ENCODE measurements at places on chromosomes 5 and 9.

DNA sequence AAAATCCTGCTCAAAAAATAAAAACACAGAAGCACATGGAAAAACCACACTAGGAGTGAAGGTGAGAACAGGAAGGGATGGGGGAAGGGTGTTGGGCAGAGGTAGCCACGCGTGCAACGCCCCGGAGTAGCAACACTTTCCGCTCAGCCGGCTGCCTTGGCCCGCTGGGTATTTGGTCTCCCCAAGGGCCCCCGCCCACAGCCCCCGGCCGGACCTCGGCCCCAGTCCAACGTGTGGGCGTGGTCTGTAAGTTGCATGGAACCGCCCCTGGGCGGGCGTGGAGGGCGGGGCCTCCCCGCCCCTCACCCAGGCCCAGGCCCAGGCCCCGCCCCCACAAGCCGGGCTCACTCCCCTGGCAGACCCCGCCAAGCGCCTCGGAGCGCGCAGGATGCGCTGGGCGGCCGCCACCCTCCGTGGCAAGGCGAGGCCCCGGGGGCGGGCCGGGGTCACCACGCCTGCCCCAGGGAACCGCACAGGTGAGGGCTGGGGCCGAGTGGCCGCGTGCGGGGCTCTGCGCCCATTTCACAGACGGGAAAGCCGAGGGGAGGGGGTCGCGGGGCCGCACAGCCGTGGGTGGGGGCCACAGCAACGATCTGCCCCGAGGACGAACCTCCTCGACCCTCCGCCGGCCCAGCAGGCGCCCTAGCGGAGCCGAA, at the start of gene SUSD3:
Gene SUSD3, plus strand, starts transcription at position 347 of the 656 bp plus-strand sequence. Its CDS starts 42 bp downstream, at position 389.
- DNase-seq, result no peak

- DNase-seq, result no peak
Measured at GRCh38 chr5:147568710-147569406, 59.0 kb upstream of the DPYSL3 start.

DNA sequence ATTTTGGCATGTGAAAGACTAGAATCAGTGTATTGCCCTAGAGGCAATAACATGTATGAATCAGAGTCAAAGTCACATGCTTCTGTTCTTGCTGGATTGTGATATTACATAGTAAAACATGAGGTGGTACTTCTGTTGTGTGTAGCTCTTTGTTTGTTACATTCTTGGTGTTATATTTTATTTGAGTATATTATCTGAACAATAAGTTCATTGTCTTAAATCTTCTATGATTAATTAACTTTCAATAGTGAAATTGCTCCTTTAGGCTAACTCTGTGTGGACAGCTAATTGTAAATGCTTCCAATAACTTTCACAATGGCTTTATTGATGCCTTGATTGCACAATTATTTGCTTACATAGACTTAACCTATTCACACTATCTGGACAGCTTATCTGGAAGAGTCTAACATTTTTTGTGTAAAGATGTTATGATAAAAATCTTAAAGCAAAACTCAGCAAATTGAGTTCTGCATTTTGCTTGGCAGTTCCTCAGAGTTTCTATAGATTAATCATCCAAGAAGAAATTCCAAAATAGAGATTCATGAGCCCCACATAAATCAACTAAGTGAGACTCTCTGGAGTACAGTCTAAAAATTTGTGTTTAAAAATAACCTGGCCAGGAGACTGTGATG, 239.6 kb upstream of the TUSC1 start:
- DNase-seq, result no peak

GRCh38 chr5:116009806-116010205, 22.5 kb upstream of the ARL14EPL start:
- no peak for DNase-seq

- no peak for DNase-seq
Measured at GRCh38 chr9:134367791-134368490, 41.7 kb downstream of the RXRA start.

- no peak for DNase-seq
Measured at GRCh38 chr5:145708169-145708568, 127.0 kb downstream of the PRELID2 start.

- DNase-seq, result no peak
Measured at GRCh38 chr5:135971701-135972100, 16.9 kb upstream of the LECT2 start.

- DNase-seq, result no peak
Measured at GRCh38 chr5:138230261-138230660, 17.1 kb upstream of the CDC23 start.

- no peak for DNase-seq
Measured at GRCh38 chr5:5906778-5907177, 471.6 kb downstream of the MED10 start.

GRCh38 chr9:75152416-75152815, 64.1 kb downstream of the OSTF1 start:
- DNase-seq, result no peak

- no peak for DNase-seq
Measured at GRCh38 chr9:93905473-93906133, 49.6 kb downstream of the BARX1 start.

- no peak for DNase-seq
Measured at GRCh38 chr9:137136881-137137607, 1.9 kb upstream of the GRIN1 start.

DNA sequence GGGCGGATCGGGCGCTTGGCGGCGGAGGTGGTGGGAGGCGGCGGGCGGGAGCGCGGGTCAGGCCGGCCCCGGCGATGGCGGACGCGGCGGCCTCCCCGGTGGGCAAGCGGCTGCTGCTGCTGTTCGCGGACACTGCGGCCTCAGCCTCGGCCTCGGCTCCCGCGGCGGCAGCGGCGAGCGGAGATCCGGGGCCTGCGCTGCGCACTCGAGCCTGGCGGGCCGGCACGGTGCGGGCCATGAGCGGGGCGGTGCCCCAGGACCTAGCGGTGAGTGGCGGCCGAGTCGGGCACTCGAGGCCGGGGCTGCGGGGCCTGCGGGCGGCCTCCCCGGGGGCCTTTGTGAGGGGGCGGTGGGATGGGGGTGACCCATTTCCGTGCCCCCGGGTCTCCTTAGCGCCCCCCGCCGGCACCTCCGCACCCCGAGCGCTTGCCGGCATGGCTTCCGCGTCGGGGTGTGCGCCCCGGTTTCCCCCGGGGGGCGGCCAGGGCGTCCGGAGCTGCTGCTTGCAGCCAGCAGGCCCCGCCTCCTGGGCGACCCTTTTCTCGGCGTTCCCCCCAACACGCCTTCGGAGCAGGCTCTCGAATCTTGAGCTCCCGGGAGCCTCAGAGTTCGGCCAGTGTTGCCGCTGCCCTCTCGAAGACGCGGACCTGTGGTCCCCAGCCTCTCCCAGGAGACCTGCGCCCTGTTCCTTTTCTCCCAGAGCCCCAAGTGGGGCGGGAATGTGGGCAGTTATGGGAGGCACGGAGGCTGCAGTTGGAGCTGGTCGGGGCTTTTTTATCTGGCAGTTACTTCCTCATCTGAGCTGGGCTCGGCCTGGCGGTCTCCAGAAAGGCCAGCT, 456 bp downstream of the KDM3B start:
- DNase-seq, result no peak

DNA sequence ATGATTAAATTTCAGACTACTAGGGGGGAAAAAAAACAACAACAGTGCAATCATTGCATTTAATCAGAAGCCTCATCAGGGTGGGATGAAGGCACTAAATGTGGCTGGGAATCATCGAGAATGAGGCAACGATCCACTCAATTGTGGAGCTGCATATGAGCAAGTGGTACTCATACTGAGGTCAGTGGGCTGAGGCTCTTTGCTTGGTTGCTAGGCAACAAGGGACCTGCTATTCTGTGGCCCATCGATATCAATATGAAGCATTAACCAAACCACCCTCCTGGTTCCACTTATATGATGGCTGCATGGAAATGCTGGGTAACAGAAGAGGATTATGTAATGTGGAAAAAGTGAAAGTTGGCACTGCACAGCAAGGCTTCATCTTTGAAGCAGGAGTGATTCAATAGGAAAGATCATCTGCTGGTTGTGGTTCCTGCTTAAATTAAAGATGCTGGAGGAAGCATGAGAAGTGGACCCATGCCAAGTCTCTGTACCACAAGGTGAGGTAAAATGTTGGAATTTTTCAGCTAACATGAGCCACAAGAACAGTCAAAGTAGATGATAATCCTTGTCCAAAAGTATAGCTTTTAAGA, 159.8 kb upstream of the HMHB1 start:
- no peak for DNase-seq

- no peak for DNase-seq
Measured at GRCh38 chr9:133935328-133936005, 56.7 kb downstream of the VAV2 start.

GRCh38 chr5:127006744-127007143, 23.6 kb downstream of the MARCHF3 start:
- no peak for DNase-seq

- no peak for DNase-seq
Measured at GRCh38 chr5:73284985-73285384, 112.0 kb downstream of the TMEM174 start.

DNA sequence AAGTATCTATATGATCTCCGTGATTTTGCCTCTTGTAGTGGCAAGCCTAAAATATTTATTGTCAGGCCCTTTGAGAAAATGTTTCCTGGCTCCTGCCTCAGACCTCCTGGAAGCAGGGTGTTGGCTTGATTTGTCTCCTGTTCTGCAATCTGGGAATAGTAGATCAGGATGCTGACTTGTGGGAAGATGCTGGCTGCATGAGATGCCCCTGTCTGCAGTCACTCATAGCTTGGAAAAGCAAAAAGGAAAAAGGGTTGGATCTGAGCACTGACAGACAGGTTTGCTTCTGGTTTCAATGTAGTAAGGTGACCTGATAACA, 16.7 kb downstream of the TJP2 start:
- DNase-seq, result no peak

DNA sequence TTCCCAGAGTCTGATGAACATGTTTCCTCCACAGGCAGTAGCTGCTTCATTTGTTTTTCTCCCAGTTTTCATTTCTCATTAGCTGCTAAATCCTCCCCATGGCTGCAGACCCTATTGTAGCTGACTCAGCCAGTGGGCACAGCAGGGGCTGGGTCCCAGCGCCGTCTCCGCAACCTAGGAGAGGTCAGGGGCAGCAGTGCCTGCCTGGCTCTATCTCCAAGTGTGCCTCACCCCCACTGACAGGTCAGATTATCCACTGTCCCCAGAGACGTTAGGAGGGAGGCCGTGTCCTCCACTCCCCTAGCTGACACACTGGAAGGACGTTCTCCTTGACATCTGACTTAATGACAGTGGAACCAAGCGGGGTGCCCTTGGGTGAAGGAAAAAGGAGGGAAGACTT, 31.1 kb downstream of the KCNIP1 start:
- no peak for DNase-seq

DNA sequence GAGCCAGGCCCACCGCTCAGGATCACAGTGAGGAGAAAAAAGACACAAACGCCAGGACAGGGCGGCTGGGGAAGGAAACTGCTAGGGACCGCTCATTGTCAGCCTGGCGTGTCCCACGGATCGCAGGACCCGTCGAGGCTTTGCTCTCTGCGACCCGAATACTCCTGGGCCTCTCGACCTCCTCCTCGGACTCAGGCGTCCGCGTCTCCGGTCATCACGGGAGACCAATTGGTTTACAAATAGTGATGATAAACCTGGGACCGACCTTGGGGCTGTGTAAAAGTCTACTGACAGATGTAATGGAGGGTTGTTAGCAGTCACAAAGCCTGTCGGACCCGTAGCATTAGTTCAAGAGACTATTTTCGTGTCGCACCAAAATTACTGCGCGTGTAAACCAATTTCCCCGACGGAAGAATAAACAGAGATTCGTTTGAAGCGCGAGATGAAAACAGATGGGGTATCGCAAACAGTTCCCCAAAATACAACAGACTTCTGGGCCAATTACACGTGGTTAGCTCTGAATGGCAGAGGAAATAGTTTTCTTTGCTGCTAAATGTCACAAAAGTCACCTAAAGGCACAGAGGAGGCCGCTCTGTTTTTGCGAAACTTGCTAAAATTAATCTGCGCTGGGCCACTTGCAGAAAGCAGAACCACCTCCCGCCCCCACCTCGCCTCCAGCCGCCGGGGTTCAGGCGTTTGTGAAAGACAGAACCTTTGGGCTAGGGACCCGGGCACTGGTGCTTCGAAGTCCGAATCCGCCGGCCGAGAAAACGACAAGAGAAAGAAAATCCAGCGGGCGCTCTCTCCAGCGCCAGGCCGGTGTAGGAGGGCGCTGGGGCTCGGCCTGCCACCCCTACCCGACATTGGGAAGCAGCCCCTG, 67.6 kb downstream of the FOXD1 start:
- no peak for DNase-seq

GRCh38 chr9:93670208-93671019, 94.0 kb downstream of the PHF2 start:
- no peak for DNase-seq

DNA sequence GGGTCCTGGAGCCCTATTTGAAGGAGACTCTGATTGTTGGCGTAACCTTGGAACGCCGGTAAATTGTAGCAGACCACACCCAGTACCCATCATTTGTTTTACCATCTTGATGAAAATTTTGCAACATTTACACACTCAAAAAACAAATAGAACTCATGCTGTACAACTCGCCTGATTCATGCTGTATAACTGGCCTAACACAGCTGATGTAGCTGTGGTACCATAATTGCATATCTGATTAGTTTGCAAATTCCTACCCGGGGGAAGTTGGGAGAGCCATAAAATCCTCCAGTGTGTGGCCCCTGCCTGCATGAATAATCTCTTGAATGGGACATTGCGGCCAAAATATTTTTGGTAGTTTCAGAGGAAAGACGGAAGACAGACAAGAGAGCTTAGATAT, 9.7 kb downstream of the NIPAL4 start:
- no peak for DNase-seq

- DNase-seq, result no peak
Measured at GRCh38 chr9:5364294-5365024, 24.8 kb upstream of the RLN1 start.

DNA sequence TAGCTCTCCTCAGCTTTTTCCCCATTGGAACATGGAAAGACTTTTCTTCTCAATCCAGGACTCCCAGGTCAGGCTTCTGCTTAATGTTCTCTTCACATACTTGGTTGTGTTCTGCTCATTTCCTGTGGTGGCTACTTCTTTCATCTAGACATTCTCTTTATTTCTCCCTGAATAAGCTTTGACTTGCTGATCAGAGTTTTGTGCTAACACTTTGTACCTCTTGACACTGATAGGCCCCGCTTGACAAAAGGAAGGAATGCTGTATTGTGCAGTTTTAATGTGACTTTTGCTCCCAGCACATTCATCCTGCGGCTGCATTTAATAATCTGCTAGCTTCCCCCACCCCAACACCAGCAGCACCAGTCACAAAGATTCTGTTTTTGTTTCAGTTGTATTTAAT, 90.9 kb upstream of the MINAR2 start:
- no peak for DNase-seq

GRCh38 chr5:151923866-151924476, 680 bp downstream of the GLRA1 start:
- DNase-seq, result no peak

DNA sequence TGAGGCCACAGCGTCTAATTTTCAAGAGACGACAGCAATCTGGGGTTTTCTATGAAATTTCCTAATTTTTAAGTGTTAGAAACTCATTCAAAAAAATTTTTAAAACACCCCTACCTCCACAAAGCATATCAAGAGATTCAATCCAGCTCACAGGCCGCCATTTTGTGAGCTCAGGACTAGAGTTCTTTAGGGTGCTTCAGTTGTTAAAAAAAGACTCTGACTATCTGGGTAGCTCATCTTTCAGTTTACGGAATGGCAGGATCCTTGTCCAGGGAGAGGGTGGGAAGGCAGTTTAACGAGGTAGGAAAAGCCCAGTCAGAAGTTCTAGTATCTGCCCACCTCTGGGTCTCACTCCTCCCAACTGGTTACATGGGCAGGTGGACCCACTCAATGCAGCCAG, 43.1 kb downstream of the CAMK2A start:
- DNase-seq, result no peak

GRCh38 chr5:40277161-40277906, 402.4 kb upstream of the PTGER4 start:
- no peak for DNase-seq

Measured in NCI-H187 treated with DMSO at 0.1 percent for 48 hours (cell line).